ENCODE measurements at places on chromosomes 1 and 21.

DNA sequence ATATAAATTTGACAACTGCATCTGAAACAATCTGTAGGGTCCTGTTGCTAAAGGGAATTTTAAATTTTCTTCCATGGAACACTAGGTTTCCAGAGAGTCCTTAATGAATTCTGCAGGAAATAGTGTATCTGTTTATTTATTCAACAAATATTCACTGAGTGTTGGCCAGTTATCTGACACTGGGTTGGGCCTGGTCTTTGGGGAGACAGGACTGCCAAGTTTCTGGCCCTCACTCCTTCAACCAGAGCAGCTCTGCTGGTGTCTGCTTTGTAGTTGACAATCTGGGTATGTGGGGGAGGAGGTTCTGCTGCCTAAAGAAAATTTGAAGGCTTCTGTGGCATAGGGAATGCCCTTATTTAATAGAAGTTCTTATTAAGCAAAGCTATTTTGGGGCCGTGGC, 26.1 kb upstream of the HUNK start:
- no peak for DNase-seq

GRCh38 chr21:33121715-33122475, 52.0 kb downstream of the OLIG1 start:
- DNase-seq: peak; percentile 19

DNA sequence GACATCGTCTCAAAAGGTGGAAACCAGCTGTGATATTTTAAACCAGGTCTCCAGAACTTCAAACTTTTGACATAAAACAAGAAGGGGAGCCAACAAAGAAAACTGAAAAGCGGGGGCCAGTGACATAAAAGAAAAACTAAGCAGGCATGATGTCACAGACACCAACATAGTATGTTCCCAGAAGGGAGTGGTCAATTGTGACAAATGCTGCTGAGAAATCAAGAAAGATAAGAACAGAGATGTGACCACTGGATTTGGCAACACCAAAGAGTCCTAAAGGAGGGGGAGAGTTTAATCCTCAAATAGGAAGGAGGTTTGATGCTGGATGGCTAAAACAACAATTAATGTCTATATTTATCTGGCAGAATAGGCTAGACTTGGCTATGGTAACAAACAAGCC, 2.3 kb upstream of the RNF19B start:
- no peak for DNase-seq

GRCh38 chr1:27042670-27043069, 30.0 kb upstream of the TENT5B start:
- no peak for DNase-seq

DNA sequence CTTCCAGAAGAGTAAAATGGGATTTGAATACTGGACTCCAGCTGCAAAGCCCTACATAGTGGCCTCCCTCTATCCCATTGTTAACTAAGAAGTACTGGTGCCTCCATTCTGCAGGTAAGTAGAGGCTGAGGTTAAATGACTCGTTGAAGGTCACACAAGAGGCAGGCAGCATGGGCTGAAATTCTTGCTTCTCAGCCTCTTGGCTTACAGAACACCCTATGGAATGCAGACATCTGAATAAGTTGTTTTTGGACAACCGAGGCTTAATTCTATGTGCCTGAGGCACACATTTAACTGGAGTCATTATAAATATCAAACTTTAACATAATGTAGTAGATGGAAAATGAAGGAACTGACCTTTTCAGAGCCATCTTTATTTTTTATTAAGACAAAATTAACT, 5.7 kb downstream of the DNAJC11 start:
- DNase-seq: no peak

- DNase-seq: no peak
These were observed 32.9 kb downstream of the FAM78B start for GRCh38 chr1:166133857-166134256.

All from astrocyte (in vitro differentiated cells and primary cell).